ENCODE measurements at places on chromosomes 5 and 9. TPM values are rescaled to one million over a fixed set of nuclear protein-coding genes. Genes with fewer than 3 reads are reported as not detected.

GRCh38 chr9:129141066-129142041 lies 30.1 kb downstream of the PTPA start:
- DNase-seq, result peak; percentile 55

DNA sequence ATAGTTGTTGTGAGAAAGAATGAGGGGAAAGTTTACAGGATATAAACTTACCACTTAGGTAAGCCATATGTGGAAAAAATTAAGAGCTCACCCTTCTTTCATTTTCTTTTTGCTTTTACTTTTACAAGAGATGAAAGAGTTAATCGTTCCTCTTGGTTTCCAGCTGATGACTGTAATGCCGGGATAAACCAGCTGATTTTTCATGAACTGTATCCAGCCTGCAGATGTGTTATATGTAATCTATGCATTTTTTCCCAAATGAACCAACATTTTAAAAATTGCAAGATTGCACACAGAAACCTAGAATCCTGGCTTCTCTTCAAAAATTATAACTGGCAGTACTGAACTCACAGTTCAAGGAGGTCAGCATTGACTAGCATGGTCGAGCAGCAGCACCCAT lies 185.9 kb downstream of the GRIA1 start:
- DNase-seq, result no peak

GRCh38 chr9:8880060-8880459 lies 1080.5 kb upstream of the DMAC1 start:
- no peak for DNase-seq

C9orf152 gene
- total RNA-seq, result 2.3 TPM

PDE8B gene
- total RNA-seq, result 8.9 TPM

DNA sequence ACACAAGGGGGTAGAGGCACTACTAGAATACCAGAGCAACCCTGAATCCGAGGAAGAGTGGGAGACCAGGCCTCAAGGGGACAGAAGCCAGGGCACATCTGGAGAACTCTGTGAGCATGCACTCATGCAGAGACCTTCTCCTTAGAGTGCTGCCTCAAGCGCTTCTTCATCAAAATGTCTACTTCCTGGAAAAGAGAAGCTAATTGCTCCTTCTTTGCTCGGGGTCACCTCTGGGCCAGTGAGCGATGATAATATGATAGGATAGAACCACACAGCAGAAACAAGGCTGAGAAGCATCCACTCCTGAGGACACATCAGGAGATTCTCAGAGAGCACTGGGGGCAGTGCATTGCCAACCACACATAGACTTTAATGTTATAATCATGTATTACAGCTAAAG lies 23.7 kb upstream of the LMNB1 start:
- DNase-seq, result no peak

Data from tongue (tissue), 3 donors.